HS-5 (cell line): ENCODE measurements at places on chromosomes 7 and 10.

- DNase-seq: no peak
Observed at GRCh38 chr7:70615066-70615606, 516.8 kb upstream of the GALNT17 start.

- DNase-seq: no peak
Observed at GRCh38 chr7:92740134-92740533, 96.2 kb downstream of the CDK6 start.

DNA sequence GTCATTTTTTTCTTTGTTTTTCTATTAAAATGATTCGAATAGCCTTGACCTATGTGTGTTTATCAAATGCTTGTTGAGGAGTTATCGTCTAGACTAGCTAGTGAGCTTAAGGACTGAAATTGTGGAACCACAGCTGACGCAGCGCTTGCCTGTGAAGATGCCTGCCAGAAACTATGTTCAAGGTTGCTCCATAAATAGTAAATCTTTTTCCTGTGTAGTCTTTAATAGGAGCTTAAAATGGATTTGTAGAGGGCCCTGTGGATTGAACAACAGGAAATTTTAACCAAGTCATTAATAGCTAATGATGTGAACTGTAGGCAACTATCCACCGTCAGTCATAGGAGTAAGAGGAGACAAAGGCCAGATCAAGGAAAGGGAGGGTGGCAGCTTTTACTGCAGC lies 145.1 kb downstream of the GNAI1 start:
- no peak for DNase-seq

GRCh38 chr7:114630201-114630990 lies 215.8 kb downstream of the FOXP2 start:
- no peak for DNase-seq

GRCh38 chr7:3267966-3268690 lies 32.9 kb upstream of the SDK1 start:
- DNase-seq: peak; percentile 85

- DNase-seq: no peak
Observed at GRCh38 chr10:72013202-72013945, 49.2 kb downstream of the CHST3 start.

- peak; percentile 42 for DNase-seq
Observed at GRCh38 chr10:86755740-86756510, 494 bp upstream of the BMPR1A start.

- DNase-seq: no peak
Observed at GRCh38 chr10:6119423-6119822, 30.6 kb downstream of the RBM17 start.

- peak; percentile 77 for DNase-seq
Observed at GRCh38 chr7:46908770-46909169, 673.1 kb downstream of the TNS3 start.

DNA sequence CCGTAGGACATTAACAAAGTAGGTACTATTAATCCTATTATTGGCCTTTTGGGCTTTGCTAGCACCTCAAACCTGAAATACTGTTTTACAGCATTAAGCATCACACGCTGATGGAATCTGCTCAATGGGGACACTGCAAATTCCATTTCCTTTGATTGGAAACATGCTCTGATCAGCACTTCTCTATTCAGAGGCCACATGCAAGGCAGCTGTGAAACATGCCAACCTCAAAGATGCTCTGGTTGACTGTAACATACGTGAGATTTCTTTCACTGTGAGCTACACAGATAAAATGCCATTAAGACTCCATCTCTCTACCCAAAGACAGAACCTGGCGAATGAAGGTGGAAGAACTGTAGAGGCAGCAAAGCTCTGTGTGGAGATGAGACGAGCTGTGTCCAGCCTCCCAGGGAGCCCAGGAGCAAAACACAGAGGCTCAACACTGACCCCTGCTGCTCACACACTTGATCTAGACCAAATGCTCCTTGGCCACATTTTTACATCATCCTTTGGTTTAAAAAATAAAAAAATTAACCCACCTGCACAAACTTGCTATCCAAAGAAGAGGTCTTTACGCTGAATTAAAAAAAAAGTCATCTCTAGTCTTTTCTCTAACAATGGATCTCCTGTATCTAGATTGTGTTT lies 8.0 kb downstream of the RSU1 start:
- no peak for DNase-seq

GRCh38 chr10:91551856-91552255 lies 81.0 kb downstream of the PPP1R3C start:
- DNase-seq: no peak

DNA sequence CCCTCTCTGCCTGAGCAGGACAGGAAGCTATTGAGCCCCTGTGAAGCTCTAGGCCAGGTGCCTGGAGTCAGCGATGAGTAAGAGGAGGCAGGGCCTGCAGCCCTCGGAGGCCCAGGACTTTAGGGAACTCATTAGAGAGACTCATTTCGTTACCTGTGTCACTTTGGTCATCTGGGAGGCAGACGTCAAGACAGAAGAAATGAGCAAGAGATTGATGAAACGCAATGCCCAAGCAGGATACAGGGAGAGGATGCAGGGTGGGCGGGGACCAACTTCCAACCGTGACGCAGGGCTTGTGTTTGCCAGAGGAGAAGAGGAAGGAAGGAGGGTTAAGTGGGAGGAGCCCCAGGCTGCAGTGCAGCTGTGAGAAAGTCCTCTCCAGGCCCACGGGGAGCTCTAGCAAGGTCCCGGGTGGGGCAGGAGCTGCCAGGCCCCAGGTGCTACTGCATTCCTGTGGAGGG lies 26.4 kb upstream of the GNA12 start:
- no peak for DNase-seq

DNA sequence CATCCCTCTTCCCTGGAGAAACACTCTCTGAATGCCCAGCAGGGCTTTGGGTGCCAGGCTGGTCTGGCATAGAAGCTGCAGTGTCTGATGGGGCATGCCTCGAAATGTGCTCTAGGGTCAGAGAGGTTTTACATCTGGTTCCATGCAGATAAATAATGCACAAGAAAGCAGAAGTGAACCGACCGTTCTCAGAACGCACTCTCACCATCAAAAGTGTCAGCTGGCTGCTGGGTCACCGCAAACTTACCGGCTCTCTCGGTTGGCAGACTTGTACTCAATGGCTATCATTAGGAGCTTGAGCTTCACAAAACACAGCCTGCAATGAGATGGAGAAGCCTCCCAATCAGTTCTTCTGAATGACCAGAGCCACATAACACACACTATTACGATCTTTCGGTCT lies 610.0 kb downstream of the KCNMA1 start:
- DNase-seq: no peak

DNA sequence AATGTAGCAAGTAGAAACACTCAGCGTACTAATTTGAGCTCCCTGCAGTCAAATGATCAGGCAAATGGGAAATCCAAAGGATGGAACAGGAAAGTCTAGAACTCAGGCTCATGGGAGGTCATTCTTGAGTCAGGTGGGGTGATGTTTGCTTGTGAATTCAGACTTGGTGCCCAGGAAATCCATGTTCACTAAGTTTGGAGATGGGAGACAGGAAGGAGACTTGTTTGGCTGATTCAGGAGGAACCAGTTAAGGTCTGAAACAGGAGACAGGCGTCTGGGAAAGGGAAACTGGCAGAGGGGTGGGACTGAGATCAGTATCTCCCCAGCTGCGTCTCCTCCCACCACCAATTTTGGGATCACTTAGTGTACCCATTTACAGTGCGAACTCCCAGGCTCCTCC lies 38.4 kb upstream of the ZNF438 start:
- no peak for DNase-seq

GRCh38 chr7:138700857-138701536 lies at the start of gene SVOPL:
Gene SVOPL (minus strand): TSS chr7:138701362. CDS start chr7:138679045, 22,317 bp downstream.
- DNase-seq: no peak

DNA sequence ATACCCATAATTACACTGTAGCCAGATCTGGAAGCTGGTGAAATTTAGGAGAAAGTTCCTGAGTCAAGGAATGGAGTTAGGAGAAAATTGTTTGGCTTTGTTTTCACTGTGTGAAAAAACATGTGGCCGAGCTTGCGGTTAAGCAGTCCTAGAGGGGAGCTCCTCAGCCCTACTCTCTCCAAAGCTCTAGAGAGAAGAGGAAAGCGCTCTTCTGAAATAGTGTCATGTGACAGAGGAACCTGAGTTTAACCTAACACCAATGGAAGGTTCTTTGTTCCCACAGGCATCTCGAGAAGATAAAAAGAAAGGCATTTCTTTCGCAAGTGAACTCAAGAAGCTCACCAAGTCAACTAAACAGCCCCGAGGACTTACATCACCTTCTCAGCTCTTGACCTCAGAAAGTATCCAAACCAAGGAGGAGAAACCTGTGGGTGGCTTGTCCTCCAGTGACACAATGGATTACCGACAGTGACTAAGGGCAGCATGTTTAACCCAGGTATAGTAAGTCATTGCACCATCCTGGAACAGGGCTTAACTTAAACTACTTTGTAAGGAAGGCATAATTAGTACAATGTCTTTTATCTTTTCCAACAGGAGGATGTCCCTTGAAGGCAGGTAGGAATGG lies 38.0 kb downstream of the NOC3L start:
- no peak for DNase-seq

DNA sequence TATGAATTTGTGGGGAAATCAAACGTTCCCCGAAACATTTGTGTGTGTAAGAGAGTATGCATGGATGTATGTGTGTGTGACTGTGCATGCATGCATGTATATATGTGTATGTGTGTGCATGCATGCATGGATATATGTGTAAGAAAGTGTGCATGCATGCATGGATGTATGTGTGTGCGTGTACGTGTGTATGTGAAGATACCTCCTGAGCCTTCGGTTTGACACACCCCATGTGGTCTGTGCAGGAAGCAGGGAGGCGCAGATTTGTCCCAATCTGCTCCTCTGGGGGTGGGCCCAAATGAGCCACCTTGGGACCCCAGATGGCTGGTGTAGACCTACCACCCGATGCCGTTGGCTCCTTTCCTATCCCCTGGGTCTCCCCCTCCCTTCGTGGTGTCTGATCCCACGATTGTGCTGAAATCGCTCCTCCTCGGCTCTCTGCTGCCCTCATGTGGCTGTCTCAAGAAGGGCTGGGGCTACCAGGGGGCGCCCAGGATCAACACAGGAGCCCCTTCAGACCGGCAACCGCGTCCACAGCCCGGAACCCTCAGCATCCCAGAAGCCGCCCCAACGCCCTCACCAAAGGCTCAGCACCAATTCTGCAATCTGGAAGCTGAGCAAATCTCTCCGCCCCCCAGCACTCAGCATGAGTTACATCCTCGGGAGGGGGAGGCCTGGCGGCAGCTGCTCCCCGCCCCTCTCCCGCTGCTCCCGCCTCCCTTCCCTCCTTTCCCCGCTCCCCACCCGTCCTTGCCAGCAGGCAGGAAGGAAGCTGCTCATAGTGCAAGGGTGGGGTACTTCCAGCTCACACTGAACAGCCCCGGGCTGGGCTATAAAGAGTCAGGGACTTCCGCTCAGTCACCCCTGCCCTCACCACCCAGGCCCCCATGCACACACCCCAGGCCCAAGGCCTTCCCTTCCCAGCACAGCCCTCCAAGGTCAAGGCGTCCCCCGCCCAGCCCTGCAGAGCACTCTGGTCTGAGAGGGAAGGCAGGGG lies 2.3 kb upstream of the NOS3 start:
- no peak for DNase-seq

DNA sequence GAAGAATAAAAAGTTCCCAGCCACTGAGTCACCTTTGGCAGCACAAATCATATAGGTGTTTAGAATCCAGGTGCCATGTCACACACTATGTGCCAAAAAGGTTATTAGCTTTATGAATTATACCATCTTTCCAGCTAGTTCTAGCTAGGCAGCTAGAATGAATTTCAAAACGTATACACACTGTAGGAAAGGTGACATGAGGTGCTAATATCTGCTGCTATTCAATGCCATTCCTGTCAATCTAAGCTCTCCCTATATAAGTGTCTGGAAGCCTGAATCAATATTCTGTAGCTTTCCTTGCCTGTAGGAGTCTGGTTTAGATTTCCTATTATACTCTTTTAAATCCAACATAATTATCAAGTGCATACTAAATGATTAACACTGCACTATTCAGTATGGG lies 868.6 kb downstream of the GATA3 start:
- DNase-seq: no peak

- DNase-seq: no peak
Observed at GRCh38 chr10:99419688-99420087, 10.7 kb downstream of the GOT1 start.

DNA sequence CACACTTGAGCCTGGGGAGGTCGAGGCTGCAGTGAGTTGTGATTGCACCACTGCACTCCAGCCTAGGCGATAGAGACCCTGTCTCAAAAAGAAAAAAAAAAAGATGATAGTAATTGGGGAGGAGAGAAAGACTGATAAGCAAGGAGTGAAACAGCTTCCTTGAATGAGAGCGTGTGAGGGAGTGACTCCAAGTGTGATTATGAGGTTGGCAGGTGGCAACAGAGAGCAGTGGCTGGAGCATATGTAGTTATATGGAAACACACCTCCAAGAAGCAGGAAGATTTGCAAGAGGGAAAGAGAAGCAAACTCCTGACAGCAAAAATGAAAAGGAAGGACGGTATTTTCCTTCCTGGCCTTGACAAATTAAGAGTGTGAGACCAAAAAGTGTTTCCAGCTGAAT lies 50.4 kb downstream of the VKORC1L1 start:
- no peak for DNase-seq

DNA sequence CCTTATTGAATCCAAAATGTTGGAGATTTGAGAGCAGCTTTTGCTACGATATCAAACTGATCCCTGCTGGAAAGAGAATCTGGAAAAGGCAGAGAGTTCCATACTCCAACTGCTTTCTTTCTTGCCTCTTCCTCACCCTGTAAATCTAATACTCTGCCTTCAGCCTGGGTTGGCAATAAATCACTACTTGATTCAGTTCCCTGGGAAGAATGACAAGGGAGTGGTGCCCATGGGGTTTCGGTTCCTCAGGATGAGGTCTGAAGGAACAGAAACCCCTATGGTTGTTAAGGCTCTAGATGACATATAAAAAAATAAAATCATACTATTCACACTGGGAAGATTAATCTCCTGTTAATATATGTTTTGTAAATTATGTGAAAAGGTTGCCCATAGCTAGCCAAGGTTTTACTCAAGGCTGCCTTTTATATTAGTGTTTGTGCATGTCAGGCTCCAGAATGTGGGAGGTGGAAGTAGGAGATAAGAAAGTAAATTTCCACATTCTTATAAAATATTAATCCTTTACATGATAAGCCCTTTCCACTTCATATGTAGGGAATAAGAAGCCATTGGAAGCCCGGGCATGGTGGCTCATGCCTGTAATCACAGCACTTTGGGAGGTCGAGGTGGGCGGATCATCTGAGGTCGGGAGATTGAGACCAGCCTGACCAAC lies 106.2 kb upstream of the CACNA2D1 start:
- DNase-seq: no peak

DNA sequence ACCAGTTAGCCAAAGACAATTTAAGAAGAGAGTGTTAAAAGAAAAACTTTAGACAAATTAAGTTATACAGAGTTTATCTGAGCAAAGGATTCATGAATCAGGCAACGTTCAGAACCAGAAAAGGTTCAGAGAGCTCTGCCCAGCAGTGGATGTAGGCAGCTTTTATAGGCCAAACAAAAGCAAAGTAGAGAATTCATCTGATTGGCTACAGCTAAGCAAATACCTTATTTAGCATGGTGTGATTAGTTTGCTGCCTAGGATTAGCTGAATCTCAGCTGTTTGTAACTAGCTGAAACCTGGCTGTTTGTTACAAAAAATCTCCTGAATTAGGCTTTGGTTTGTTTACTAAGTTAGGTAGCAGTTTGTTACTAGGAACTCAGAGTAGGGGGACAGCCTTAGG lies 66.0 kb downstream of the SLC25A40 start:
- no peak for DNase-seq

- DNase-seq: no peak
Observed at GRCh38 chr10:4059471-4060138, 274.6 kb upstream of the KLF6 start.
